ENCODE measurements at places on chromosomes 2 and 18.

DNA sequence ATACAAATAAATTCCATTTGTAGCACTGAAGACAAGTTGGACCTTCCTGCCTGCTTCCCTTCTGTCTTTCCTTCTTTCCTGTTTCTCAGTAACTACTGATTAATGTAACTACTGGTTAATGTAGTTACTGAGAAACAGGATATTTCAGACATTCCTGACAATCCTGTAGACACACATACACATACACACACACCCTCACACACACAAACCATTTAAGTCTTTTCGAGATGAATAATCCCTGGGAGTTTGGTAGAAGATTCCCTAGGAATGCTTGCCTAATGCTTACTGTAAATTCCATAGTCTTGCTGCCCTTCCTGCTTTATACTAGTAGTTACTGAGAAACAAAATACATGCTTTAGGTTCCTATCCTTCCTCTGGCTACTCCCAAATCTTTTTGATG is 83.9 kb downstream of the PIK3C3 start:
- no peak for DNase-seq

GRCh38 chr2:214075456-214075855 is 335.4 kb upstream of the VWC2L start:
- DNase-seq, result no peak

- no peak for DNase-seq
Observed at GRCh38 chr18:37282386-37283037, 283.1 kb downstream of the CELF4 start.

DNA sequence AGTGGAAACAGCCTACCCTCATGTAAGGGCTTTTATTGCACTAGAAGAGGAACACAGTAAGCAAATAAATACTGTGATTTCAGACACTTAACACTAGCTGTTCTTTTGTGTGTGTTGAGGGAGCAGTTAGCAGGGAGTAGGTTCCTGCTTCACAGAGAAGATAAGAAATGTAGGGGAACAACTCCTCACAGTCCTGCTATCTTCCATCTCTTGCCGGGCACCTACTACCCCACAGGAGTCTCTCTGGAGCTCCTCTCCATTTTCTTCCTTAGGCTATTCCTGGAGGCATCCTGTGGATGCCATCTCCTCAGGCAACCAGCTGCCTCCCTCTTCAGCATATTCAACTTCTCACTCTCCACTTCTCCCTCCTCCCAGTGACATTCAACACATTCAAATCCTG is 145.0 kb downstream of the SRBD1 start:
- DNase-seq, result no peak

GRCh38 chr2:199144036-199144435 is 313.7 kb downstream of the SATB2 start:
- no peak for DNase-seq

GRCh38 chr18:56191334-56191733 is 447.1 kb downstream of the TXNL1 start:
- DNase-seq, result no peak

DNA sequence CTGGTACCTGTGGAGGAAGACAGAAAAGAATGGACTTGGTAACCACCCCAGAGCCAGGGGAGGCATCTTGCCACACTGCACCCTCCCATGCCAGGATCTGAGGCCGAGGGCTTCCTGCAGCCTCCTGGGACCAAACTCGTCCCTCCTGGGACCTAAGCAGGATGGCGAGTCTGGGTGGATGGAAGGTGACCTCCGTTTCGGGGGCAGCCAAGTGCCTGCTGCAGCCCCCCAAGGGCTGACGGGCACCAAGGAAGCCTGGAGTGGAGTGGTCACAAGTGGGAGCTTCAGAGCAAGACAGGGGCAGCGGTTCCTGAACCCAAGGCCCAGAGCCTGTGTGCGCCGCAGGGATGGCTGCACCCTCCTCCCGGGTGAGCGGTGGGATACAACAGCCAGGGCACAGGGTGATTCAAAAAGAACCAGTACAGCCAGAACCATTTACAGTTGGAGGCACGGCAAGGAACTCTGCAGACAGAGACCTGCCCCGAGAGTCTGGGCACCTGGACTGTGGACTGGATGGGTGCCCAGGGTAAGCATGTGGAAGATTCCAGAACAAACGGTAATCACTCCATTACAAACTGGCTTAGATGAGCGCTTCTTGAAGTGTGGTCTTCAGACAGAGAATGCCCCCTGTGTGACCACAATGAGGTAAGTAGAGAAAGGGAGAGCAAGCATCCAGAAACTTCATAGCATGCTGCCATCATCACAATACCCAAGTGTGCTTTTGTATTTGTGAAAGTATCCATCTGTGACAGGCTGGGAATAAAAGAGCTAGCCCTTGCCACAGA is 12.1 kb downstream of the HS1BP3 start:
- DNase-seq, result no peak

- DNase-seq, result no peak
Observed at GRCh38 chr2:158923641-158924040, 44.8 kb upstream of the TANC1 start.

GRCh38 chr2:166081131-166081632 is 46.6 kb downstream of the SCN1A start:
- no peak for DNase-seq

DNA sequence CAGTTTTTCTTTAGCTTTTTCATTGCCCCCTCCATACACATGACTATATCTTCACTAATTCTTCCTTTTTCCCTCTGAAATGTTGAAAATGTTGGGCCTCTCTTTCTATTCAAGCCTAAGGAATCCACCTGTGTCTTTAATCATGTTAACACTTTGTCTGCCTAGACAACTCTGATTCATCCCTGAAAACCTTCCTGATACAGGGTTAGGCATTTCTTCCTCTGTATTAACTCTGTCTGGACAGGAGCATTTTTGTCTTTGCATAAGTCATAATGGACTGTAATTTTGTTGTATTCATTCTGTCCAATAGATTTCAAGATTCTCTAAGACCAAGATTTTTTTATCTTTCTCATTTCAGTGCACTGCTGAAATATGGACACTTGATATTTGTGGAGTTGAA is 297.3 kb downstream of the IKZF2 start:
- no peak for DNase-seq

DNA sequence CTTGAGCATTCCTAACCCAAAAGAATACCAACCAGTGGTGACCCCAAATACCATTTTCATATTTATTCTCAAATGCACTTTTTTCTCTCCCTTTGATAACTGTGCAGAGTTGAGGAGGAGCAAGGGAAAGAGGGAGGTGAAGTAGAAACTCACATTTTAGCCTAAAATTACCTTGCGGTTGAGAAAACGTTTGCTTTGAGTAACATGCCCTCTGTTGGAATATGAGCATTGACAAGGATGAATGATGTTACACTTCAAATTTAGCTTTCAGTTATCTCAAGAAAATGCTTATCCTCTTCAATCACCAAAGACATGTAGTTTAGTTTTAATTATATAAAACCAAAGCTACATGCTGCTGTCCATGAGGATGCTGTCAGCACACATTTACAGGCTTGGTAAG is 2.4 kb downstream of the GRP start:
- DNase-seq, result no peak

GRCh38 chr18:6341303-6341702 is 73.4 kb downstream of the L3MBTL4 start:
- no peak for DNase-seq

- DNase-seq, result no peak
Observed at GRCh38 chr2:231057590-231057989, 923 bp downstream of the PSMD1 start.

GRCh38 chr2:26290001-26290400 is 45.3 kb downstream of the HADHB start:
- no peak for DNase-seq

- DNase-seq, result no peak
Observed at GRCh38 chr2:185644828-185645227, 93.8 kb upstream of the FSIP2 start.

DNA sequence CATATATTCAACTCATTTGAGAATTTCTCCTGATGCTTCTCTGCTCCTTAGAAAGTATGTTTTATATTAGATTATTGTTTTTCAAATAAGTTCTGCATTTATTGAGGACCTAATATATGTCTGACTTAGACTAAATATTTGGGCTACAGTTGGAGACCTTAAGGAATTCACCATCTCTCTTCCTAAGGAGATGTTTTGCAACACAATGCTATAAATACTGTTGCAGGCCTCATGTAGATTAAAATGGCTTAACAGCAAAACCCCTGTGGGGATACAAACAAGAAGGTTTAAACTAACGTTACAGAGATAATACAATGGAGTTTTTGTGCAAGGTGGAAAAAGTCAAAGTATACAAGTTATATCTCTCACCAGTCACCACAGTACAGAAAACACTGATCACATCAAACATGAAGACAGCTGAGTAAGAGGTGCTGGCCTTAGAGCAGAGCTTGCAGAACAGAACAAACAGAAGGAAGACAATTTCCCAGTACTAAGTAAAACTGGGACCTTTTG is 20.1 kb upstream of the BMPR2 start:
- DNase-seq, result no peak

DNA sequence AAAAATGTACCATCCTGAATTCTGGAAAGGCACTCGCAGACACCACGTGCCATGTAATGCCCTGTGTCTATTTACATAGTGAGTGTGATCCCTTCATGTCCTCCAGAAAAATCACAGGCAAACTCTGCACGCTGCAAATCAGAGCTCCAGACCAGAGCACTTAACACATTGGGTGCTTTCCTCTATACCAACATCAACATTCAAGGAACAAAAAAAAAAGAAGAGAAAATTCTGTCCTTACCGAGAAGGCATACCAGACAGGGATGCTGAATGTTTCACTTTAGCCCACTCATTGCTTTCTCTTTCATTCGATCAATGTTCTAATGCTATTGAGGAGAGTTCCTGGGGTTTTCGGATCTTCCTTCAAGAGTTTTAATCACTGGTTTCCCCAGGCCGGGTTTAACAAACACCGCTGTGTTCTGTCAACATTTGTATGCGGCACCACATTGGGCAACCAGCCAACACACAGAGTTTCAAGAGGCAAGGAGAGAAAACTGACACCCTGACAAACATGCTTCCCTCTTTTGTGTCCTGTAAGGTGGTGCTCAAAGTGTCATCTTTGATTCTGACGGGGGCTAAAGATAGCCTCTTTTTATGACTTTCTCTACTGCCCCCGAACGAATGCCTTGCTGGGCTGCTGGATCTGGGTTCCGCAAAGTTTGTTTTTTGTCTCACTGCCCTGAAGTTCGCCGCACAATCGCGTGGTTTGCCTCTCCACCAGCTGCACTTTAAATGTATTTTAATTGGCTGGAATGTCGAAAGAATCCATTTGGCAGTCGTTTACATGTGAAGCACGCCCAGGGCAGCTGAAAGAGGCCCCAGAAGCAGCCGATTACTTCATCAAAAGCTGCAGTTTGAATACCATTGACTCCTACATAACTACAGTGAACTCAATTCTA is 106.4 kb upstream of the NCKAP5 start:
- DNase-seq, result peak; percentile 82

DNA sequence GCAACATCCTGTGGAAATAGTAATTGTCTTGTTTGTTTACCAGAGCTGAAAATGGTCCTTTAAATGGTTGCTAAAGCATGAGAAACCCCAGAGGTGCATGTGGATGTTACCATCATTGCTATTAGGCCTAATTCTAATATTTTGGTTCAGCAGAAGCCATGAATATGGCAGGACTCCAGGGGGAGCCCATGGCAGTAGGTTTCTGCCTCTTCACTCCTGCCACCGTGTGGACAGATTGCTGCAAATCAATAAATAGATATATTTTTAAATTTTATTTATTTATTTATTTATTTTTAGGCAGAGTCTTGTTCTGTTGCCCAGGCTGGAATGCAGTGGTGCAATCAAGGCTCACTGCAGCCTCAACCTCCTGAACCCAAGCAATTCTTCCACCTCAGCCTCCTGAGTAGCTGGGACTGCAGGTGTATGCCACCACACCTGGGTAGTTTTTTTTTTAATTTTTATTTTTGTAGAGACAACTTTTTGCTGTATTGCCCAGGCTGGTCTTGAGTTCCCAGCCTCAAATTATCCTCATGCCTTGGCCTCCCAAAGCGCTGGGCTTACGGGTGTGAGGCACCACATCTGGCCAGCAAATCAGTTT is 54.9 kb upstream of the CAPN13 start:
- DNase-seq, result peak; percentile 23

- no peak for DNase-seq
Observed at GRCh38 chr18:75068682-75069435, 140.1 kb downstream of the PTGR3 start.

DNA sequence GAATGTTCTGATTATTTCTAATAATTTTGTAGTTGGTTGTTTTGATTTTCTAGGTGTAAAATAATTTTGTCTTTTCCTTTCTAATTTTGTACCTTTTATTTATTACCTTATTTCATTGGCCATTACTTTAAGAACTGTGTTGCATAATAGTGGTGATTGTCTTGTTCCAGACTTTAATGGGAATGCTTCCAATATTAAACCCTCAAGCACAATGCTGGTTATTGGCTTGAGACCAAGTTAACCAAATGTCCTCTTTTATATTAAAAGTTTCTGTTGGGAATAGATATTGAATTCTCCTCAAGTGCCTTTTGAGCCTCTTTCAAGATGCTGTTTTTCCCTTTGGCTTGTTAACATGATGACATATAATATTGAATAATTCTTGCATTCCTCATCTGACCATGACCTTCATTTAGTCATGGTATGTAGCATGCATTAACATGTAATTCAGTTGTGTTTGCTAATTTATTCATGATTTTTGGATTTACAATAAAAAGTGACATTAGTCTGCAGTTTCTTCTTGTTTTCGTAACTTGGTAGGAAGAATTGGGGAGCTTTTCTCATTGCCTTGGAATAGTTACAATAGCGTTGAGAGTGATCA is 141.7 kb downstream of the DIS3L2 start:
- no peak for DNase-seq

- no peak for DNase-seq
Observed at GRCh38 chr2:222972420-222972819, 79.6 kb upstream of the KCNE4 start.

DNA sequence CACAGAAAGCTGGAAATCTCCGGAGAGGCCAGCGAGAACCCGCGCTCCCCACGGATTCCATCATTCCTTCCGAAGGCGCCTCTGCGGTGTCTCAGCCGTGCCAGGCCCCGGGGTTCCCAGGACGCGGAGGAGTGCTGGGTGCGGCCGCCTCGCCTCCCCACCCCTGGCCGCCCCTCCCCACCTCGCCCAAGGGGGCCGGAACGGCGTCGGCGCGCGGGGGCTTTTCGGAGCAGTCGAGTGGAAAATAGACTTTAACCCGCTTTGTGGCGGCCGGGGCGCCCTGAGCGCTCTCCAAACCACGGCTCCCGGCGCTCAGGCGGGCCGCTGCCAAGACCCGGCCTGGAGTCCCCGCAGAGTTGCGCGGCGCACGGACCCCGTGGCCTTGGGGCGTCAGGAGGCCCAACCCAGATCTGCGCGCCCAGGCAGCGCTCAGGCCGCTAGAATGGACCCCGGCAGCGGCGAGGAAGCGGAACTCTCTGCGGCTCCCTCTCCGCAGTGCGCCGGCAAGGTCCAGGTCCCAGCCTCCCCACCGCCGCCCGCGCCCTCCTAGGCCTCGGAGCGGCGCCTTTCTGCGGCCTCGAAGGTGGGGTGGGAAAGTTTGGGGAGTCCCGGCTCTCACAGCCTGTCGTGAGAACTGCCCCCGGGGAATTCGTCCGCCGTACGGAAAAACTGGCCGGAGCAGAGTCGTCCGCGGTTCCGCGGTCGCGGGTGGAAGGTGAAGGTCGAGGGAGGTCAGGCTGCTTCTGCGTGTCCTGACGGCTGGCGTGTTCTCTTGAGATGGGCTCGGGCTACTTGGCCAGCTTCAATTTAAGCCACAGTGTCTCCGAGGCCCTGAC is 1.2 kb upstream of the EMX1 start:
- DNase-seq, result peak; percentile 44

- no peak for DNase-seq
Observed at GRCh38 chr18:6488956-6489355, 74.2 kb upstream of the L3MBTL4 start.

Data from NCI-H1105 (cell line).